ENCODE measurements at places on chromosomes 6 and 20.

- no peak for DNase-seq
These were observed 5.0 kb upstream of the GABRR1 start for GRCh38 chr6:89221971-89222711.

- DNase-seq, result no peak
These were observed 47.5 kb downstream of the ADGRG6 start for GRCh38 chr6:142349215-142349823.

DNA sequence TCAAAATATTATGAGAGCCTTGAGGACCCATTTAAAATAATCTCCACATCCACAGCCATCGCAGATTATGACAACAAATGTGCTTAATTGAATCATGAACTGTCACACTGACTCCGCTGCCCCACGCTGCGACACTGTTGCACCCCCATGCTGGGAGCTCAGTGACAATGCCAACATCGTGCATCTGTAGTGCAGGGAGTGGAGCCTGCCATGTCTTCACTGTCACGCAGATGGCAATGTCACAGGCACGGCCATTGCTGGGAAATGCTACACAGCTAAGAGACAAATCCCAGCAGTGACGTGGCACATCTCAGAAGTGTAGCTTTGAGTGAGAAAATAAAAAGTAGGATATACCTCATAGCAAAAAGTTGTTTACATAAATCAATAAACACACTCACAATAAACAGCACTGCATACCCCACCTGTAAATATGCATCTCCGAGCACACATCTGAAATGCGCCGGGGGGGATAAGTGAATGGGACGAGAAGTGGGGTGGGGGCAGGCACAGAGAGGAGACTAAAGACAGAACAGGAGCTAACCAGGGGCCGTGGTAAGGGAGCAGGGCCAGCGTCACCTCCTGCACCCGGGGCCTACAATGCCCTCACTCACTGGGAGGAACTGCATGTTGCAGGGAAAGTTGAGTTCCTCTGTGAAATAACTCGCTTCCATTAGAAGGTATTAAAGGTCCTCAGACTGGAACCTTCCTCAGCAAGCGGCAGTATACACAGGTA lies 349.9 kb downstream of the THBS2 start:
- DNase-seq, result no peak

- no peak for DNase-seq
These were observed 149.1 kb upstream of the TENT5A start for GRCh38 chr6:81901551-81901966.

DNA sequence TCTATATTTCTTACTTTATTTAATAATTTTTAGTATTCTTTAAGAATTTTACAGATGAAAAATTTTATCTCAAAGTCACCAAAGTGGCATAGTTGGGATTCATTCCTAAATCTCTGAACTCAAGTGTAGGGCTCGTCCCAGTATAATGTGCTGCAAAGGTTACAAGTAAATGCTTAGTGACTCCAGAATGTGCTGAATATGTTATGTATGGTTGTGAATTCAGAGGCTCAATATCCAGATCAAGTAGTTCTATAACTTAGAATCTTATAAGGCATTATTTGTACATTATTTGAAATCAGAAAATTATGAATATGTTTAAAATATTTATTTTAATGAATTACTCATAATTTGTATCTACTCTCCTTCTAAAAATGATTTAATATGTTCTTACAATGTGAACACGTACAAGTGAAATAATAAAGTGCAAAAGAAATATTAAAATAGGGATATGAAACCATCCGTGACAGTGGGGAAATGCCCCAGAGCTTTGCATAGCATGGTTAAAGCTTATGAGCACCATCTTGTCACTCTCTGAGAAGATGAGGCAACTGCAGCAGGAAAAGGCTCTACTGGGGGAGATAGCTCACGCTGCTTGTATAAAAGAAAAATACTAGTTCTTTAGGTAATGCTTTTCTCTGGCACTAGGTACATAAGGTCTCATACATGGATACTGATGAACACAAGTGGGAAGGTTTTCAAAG lies 259.0 kb downstream of the FOXC1 start:
- no peak for DNase-seq

GRCh38 chr20:3307078-3307477 lies 68.1 kb upstream of the SLC4A11 start:
- DNase-seq, result no peak

- DNase-seq, result no peak
These were observed 414.0 kb upstream of the OPRM1 start for GRCh38 chr6:153625089-153625488.

- no peak for DNase-seq
These were observed 9.9 kb upstream of the ASXL1 start for GRCh38 chr20:32348207-32348606.

GRCh38 chr20:62926229-62927127 lies at the start of gene DIDO1:
Gene DIDO1, minus strand, starts transcription at chr20:62926505.
- DNase-seq, result no peak

DNA sequence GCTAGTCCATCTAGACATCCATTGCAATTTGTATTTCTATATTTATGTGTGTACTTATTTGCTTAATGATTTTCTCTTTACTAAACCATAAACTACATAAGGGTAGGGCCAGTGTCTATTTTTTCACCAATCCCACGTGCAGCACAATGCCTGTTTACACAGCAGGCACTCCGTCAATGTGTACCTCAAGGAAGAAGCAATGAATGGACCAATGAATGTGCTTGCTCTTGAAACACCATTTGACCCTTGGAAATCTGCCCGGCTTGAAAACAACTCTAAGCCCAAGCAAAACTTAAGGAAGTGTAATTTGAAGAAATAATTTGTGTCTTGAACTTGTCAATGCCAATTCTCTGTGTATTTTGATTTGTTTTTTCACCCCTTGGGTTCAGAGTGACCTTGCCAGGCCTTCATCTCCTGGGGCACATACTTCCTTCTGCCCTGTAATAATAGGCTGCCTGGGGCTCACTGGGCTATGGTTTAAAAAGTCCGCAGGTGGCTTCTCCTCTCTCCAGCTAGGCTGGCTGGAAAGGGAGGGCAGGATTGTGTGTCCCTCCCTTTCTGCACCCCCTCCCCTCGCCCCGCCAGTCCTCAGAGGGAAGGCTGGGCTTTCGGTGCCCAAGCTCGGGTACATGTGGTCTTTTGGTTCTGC lies 140.8 kb upstream of the ARMC2 start:
- no peak for DNase-seq

- DNase-seq, result peak; percentile 67
These were observed 198.0 kb downstream of the RNF144B start for GRCh38 chr6:18585032-18585573.

DNA sequence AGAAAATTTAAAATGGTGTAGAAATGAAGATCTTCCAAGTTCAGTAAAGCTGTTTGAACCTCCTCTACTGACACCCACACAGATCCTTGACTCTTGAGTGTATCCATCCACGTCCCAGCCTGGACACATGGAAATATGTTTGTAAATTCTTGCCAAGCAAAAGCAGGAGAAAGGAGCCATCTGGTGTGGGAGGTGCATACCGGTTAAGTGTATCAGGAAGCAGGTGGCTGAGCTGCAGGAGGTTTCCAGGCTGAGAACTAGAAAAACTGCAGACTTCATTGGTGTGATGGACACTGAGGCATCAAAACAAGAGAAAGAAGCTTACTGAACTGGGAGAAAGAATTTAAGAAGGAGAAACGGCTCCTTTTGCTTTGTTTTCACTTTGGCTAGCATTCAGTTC lies 229.9 kb upstream of the GRIK2 start:
- DNase-seq, result no peak

GRCh38 chr6:140436023-140436811 lies 1061.8 kb upstream of the CITED2 start:
- no peak for DNase-seq

GRCh38 chr6:121008553-121008952 lies 325.7 kb downstream of the TBC1D32 start:
- DNase-seq, result no peak

- no peak for DNase-seq
These were observed 116.6 kb downstream of the QRSL1 start for GRCh38 chr6:106745824-106746582.

- no peak for DNase-seq
These were observed 78.4 kb downstream of the GMPR start for GRCh38 chr6:16316741-16317251.

DNA sequence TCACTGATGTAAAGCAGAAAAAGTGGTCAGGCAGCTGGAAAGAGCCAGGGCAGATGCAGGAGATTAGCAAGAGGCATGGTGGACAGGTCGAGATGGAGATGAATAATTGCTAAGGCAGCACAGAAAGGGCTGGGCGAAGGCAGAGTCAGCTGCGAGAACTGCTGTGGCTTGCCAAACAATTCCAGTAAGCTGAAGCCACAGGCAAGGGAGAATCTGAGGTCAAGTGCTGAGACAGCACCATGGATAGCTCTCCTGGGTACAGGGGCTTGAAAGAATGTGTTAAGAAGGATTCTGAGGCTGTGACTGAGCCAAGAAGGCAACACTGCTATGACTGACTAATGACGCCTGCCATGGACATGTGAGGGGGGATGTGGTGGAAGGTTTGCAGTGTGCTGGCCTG lies 220.8 kb upstream of the FOXA2 start:
- DNase-seq, result no peak

DNA sequence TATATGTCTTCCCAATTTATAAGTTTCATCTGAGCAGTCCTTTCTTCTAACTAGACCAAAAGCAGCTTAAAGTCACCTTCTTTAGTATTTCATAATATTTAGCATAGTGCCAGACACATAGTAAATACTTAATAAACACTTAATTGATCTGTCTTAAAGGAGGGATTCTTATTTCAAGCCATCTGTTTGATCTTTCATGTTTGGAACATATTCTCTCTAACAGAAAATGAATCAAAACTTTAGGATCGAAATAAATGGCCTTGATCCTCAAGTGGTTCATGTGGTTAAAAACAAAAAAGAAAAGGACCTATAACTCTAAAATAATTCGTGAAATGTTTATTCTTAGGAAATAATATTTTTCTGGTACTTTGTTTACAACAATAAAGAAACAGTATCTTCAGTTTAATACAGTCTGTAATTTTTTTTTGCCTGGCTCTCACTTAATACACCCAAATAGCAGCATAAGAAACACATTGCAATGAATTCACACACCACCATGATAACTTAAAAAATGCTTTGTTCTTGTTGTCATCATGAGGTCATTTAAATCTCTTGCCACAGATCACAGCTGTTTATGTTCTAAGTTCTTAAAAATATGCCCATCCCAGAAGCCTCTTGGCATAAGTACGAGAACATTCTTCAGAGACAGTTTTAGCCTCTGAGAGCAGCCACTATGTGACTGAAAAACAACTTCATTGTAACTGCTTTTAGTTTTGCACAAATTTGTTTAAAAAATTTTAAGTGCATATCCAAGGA lies 48.1 kb downstream of the ESF1 start:
- DNase-seq, result no peak

- no peak for DNase-seq
These were observed 284.8 kb downstream of the BTBD9 start for GRCh38 chr6:38354905-38355304.

GRCh38 chr20:8244637-8245036 lies 112.6 kb downstream of the PLCB1 start:
- DNase-seq, result peak; percentile 48

All from glomerular endothelial cell (primary cell).